H54 (cell line): ENCODE measurements at places on chromosomes 5 and 9.
A peak's percentile ranks its signal among the peaks of the same experiment; 100 is the strongest.

- no peak for DNase-seq
Observed at GRCh38 chr9:77304543-77304942, 127.2 kb downstream of the VPS13A start.

DNA sequence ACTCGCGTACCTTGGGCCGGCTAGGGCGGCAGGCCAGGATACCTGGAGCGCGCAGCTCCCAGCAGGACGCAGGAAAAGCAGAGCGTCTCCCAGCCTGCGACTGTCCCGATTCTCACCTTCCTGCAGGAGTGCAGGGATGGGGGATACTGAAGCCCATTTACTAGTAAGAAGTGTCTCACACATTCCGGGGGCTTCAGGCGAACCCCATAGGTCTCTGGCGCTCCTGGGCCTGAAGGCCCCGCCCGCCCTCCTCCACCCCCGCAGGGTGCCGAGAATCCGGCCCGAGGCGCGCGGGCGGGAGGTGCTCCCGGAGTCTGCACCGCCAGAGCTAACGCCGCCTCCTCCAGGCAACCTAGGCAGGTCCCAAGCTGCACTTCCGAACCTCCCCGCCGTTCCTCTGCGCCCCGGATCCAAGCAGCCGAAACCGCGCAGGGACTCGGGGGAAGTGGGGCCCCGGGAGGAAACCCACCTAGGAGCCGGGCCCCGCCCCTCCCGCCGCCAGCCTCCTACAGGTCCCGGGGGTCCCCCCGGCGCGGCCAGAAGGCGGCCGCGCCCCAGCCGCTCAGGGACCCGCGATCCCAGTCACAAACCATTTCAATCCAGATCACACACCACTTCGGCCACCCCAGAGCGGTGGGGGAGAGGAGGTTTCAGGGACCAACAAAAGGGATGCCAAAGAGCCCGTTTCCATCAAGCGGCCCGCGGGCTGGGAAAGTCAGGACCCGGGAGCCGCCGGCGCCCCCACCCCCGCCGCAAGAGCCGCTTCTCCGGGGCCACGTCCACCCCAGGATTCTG lies 1.2 kb downstream of the ROR2 start:
- peak; percentile 66 for DNase-seq

DNA sequence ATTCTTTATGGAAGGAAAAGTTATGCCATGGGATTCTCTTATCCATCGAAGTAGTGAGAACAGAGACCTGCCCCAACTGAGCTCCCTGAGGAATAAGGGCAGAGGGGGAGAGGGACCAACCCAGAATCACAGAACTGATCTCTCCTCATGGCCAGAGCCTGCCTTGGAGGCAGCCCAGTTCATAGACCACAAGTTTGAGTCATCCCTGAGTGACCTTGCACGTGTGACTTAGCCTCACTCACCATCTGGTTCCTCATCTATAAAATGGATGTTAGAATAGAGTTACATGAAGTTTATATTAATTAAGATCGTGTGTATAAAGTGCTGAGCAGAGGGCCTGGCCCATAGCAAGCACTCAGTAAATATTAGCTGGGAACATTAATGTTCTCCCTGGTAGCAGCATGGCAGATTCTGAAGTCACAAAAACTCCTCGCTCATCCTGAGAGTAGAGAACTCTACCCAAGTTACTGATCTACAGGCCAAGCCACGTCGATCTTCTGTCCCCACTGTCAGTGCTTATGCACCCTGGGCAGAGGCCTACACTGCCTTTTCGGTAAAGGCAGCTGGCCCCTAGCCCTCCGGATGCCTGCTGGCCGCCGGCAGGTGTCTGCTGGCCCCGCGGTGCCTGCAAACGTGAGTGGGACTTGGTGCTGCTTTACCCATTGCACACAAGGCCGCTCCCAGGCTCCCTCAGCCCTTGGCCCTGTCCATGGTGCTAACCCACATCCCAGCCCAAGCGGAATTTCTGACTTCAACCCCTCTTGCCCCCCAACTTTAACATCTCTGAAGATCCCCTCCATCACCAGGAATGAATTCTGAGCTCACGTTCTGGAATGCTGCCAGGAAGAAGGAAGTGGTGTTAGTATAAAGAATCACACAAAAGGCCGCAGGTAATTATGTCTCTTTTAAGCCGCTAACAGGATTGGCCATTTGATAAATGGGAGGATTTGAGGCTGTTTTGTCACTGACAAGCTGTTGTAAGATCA lies 61.1 kb upstream of the ARAP3 start:
- DNase-seq = peak; percentile 37

DNA sequence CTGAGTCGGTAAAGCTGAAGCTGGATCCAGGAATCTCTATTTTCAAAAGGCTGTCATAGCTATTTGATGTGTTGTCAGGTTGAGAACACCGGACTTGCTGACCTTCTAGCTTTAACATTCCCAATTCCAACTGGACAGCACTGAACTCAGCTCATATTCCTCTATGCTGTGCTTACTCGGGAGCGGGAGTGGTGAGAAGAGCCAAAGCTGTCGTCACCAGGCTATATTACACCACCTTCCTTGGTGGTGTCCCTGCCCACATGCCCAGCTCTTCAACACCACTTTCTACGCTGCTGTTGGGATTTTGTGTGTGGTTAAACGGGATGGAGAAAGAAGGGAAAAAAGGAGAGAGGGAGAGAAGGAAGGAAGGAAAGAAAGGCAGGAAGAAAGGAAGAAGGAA lies 653.6 kb downstream of the RAB3C start:
- DNase-seq = no peak

- DNase-seq = no peak
Observed at GRCh38 chr9:109604781-109605180, 106.7 kb upstream of the PTPN3 start.

- no peak for DNase-seq
Observed at GRCh38 chr5:116842514-116842961, 267.9 kb upstream of the SEMA6A start.

- DNase-seq = no peak
Observed at GRCh38 chr5:68661237-68661636, 432.6 kb upstream of the SLC30A5 start.

DNA sequence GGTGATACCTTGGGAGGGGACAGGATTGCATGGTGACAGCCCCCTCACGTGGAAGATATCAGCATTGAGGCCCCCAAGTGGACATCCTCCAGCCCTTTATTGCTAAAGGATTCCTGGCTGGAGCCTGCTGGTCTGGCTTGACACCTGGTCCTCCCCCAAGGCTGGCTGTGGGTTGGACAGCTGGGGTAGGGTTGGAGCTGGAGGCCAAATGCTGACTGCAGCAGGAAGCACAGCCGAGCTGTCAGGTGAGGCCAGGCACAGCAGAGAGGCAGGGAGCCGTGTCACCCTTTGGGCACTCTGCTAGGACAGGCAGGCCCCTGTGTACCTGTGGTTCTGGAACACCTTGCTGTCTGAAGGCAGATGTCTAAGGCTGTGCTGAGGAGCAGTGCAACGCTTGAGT lies 2.2 kb downstream of the CACFD1 start:
- no peak for DNase-seq

DNA sequence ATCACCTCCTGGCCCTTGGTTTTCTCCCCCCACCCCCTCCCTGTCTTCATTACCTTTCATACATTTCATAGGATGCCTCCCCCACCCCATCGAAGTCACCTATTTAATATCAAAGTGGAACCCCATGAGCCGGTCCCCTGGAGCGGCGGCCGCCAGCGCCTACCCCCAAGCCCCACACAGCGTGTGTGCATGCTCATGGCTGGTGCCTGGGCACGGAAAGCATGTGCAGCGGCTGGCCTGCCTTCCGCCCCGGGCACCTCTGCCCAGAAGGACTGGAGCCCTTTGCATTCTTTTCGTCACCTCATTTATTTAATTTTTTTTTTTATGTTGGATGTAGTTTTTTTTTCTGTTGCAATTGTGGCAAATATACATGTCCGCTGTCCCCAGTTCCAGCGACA lies 116.2 kb downstream of the WNK2 start:
- DNase-seq = no peak

DNA sequence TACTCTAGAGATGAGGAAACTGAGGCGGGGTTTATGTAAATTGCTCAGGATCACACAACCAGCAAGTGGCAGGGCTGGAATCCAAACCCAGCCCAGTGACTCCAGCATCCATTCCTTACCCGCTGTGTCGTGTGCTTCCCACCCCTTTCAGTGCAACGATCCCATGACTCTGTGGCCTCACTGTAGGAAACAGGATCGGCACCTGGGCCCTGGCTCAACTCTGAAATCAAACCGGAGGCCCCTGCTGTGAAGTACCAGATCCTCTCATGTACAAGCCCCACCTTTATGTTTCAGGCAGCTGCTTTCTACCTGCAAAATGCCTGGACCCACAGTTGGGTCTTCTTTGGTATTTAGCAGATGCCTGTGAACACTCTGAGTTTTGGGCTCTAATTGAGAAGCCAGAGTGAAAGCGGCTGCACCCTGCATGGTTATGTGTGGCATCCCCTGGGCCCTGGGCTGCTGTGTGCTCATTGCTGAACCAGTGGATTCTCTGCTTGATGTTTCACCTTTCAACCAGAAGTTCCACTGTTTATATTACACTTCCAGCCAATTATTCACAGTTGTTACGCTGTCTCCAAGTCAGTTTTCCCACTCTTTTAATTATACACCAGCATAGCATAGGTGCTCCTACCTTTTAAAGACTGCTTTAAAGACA lies 36.7 kb downstream of the ABLIM3 start:
- DNase-seq = no peak

DNA sequence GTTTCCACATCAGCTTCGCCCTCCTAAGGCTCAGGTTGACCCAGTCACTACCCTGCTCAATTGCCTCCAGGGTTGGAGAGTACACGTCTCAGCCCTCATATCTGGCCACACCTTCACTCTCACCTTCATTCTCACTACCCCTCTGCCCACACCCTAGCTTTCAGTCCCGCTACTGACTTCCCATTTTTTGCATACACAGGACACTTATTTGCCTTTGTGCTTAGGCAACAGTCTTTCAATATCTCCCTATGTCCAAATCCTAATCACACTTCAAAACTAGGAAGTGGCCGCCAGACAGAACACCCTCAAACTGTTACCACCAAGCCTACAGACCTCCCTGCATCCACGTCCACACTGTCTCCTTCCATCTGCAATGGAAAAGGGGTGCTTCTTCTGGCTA lies 10.9 kb downstream of the MCTP1 start:
- no peak for DNase-seq

DNA sequence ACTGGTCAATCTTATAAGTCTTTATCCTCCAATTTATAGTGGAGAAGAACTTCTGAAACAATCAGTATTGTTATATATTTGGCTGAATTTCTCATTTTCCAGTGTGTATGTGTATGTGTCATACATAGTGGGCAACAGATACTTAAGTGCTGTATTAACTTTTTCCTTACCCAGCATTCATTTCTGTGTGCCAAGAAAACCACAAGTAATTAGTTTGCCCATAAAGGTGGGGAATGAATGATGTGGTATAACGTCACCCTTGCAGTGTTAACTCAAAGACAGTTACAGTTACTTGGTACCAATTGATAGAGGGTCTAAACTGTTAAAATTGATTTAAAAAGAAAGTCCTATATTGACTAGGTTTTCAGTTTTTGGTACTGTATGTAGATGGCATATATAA lies 2.0 kb downstream of the OGN start:
- DNase-seq = no peak

DNA sequence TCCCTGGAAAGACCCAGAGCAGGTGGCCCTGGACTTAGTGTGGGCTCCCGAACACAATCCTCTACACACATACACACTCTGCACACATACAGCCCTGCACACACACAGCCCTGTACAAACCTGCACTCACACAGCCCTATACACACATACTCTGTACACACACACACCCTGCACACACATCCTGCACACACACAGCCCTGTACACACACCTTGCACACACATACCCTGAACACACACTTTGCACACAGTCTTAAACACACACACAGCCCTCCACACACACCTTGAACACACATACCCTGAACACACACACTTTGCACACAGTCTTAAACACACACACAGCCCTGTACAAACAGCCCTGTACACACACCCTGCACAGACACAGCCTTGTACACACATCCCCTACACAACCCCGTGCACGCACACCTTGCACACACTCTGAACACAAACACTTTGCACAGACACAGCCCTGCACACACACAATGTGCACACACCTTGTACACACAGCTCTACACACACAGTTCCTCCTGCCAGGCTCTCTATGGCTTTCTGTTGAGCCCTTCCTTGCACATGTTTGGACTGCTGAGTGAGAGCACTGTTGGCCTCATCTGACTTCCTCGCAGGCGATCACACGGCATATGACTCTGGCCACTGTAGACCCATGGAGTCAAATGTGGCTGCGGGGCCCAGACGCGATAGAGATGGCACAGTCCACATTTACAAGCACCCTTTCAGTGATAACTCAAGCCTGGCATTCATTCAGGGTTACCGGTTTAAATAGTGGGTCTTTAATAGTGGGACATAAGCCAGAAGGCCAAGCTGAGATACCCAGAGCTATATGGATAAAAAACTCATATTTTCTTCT lies 245.7 kb upstream of the IRX1 start:
- no peak for DNase-seq

DNA sequence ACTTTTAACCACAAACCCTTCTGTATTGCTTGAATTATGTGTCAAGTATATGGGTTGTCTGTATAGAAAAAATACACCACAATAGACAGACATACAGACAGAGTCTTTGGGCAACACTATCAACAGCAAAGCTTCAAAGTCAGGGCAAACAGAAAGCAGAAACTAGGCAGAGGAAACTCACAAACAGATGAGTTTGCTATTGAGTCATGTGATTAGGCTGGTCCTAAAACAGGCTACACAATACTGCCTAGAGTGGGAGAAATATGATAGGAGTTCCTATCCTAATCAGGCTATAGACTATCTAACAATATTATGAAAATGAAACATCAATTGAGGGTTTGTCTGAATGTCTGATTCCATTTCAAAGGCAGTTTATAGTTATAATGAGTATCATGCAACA lies 156.4 kb downstream of the EDIL3 start:
- no peak for DNase-seq

DNA sequence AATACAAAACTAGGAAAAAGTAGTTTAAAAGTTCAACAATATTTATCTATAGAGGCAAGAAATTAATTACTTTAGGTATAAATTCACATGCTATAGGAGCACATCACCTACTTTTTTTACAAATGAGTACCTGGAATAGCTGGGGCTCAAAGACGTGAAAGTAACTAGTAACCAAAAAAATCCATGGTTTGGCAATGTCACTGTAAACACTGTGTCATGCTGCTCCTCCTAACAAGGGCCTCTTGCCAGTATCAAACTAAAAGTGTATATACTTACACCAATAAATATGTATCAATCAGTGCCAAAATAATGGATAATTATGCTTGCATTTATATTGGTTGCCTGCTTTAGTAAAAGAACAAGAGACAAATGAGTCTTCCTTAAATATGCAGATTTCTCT lies 78.9 kb downstream of the AP3B1 start:
- DNase-seq = no peak

- DNase-seq = no peak
Observed at GRCh38 chr5:96952974-96953730, 17.3 kb downstream of the LNPEP start.

GRCh38 chr5:171762021-171762608 lies 23.5 kb upstream of the SMIM23 start:
- DNase-seq = no peak
